ENCODE measurements at places on chromosomes 13 and 19.

GRCh38 chr19:6971366-6971765, 49.9 kb downstream of the MBD3L2B start:
- DNase-seq: no peak

DNA sequence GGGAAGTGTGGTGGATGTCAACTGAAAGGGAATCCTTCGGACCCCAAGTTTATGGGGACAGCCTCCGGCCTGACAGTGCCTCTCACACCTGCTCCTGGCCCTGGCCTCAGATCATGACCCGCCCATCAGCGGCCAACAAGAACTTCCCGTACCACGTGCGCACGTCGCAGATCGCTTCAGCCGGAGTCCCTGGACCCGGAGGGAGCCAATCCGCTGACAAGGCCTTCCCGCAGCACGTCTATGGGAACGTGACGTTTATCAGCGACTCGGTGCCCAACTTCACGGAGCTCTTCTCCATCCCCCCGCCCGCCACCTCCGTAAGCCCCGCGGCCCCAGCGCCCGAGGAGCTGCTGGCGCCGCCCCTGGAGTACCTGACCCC, 2.0 kb upstream of the MEGF8 start:
- no peak for DNase-seq

GRCh38 chr19:51311351-51312257, at the start of gene IGLON5:
TSS of gene IGLON5 (plus strand) at chr19:51311644. CDS start at chr19:51311848, 204 bp downstream.
- DNase-seq: no peak

- DNase-seq: peak; percentile 33
Observed at GRCh38 chr13:26482451-26483197, 74.9 kb upstream of the WASF3 start.

DNA sequence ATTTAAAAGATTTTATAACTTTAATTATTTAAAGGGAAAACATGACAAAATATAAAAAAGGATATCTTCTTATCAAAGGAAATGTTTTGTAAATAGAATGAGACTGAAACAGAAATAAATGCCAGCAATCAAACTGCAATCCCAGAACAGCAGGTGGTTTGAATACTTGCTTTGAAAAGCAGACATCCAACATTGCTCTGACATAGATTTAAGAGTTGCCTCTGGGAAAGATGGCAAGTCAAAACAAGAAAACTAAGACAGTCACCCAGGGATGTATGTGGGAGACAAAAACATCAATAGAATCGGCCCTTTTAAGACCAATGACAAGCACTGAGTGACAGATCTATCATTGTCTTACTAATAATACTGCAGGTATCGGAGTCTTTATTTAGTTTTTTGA, 789.7 kb upstream of the GPC6 start:
- DNase-seq: no peak

DNA sequence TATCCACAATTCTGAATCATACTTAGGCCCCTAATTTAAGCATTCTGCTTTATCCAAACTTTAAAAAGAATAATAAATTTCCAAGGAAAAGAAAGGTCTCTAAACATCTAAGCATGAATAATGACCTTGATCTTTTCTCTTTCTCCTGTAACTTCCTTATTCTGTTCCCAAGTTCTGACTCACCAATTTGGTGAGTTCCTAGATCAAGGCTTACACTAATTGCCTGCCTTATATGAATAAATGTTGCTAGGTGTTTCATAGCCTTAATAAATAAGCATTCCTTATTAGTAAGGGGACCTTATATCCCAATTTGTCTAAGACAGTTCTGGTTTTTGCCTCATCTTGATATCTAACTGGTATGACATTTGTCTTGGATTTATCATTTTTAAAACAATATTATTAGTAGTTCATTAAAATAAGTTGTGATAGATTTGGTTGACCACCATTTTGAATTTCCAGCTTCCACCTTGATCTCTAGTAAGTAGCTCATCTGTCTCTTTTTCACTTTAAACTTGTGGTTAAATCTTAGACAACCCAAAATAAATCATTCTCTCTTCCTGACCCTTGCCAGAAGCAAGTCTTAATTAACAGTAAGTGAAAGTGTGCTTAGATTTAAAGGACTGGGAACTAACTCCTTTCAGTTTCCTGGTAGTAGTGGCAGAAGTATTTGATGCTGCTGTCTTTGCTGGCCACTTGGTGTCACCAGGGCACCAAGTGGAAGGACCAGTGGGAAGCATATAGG, 121.2 kb upstream of the MLNR start:
- no peak for DNase-seq

DNA sequence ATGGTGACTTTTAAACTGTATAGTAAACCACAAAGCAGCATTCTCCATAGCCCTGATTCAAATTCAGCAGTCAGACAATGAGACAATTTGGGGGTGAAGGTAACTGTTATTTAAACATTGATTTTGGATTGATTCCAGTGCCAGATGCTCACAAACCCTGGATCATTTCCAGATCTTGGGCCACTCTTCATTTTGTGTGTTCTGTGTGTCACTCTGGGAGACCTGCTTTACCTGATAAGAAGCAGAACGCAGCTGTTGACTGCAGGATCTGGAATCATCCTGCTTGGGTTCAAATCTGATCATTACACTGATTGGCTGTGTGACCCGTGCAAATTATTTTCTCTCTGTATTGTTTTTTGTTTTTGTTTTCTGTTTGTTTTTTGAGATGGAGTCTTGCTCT, 4.0 kb upstream of the PCDH8 start:
- DNase-seq: no peak

GRCh38 chr19:20289186-20289585, 122.2 kb downstream of the ZNF486 start:
- DNase-seq: no peak

DNA sequence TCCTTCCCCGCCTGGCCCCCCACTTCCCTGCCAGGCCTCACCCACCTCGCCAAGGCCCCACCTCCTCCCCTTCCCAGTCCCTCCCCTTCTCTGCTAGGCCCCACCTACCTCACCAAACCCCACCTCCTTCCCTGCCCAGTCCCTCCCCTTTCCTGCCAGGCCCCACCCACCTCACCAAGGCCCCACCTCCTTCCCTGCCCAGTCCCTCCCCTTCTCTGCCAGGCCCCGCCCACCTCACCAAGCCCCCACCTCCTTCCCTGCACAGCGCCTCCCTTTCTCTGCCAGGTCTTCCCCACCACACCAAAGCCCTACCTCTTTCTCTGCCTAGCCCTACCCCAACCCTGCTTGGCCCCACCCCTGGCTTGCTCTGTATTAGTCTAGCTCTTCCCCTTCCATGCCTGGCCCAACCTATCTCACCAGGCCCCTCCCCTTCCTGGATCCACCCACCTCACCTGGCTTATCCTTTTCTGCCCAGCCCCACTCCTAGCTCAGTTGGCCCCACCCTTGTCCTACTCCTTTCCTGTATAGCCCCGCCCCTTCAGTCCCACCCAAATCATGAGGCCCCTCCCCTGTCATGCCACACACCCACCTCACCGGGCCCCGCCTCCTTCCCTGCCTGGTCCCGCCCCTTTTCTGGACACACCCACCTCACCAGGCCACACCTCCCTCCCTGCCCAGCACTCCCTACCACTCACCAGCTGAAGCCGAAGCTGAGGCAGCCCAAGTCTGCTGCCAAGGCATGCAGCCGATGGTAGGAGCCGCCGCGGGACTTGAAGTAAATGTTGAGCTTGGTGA, 16.2 kb downstream of the CERS1 start:
- no peak for DNase-seq

DNA sequence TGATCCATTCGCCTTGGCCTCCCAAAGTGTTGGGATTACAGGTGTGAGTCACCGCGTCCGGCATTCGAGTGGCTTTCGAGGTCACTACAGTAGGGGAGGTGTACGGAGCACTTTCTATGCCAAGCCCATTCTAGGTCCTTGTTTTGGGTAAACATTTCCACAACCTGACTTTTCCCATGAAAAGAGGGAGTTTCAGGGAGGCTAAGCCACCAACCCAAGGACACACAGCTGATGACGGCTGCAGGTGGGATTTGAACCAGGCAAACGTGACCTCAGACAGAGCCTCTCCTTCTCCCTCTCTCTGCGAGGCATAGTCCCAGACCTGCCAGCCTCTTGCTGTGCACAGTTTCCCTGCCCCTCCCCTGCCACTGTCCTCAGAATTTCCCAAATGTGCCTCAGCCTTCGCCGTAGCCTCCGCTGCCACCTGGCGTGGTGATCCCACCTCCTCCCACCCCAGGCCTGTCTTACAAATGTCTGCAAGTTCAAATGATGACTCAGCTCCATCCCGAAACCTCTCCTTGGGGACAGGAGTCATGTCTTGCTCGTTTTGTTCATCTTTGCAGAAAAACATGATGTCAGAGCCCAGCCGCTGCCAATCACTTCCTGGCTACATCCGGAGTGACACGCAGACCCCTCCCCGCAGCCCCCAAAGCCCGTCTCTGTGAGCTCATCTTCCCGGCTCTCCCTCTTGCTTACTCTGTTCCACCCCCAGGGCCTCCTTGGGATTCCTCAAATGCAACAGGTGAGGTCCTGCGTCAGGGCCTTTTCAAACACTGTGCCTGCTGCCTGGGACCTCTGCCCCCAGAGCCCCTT, 6.6 kb upstream of the GADD45B start:
- no peak for DNase-seq

- DNase-seq: no peak
Observed at GRCh38 chr13:34867590-34867989, 74.5 kb upstream of the NBEA start.

DNA sequence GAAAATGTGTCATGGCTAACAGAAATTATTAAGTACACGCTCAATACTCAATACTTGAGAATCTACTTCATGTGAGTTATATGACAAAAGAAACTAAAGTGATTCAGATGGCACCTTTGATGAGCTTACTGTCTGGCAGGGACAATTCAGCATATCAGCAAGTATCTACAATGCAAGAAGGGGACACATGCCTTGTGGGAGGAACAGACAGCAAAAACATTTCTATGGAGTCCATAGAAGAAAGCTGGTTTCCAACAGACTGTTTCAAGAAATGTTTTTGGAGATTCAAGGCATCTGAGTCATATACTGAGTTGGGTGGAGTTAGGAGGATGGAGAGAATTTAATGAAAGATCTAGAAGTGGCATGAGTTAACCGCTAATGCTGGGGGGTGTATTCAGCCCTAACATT, 54.7 kb downstream of the MBNL2 start:
- DNase-seq: no peak

DNA sequence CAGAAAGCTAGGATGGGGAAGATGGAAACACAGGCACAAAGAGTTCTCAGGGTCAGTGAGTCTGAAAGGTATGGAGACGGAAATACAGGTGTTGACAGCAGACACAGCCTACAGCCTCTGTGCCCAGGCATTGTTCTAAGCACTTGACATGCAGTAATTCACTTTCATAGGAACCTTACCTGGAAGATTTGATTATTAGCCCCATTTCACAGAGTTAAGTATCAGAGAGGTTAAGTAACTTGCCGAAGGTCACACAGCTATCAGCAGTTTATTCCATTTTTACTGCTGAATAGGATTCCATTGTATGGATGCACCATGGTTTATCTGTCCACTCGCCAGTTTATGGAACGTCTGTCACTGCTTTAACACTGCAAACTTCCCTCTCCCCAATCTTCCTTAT, 13.2 kb downstream of the KLK4 start:
- no peak for DNase-seq

GRCh38 chr13:102035969-102036368, 365.9 kb downstream of the FGF14 start:
- no peak for DNase-seq

- no peak for DNase-seq
Observed at GRCh38 chr19:10389863-10390262, 9.5 kb upstream of the TYK2 start.

All from activated T-helper 1 cell treated with anti-CD3 and anti-CD28 coated beads, Interleukin-2, amount 50 U/mL, for 16 hours (primary cell).